ENCODE measurements at places on chromosomes 6 and 20. TPM values are rescaled to one million over a fixed set of nuclear protein-coding genes. Genes with fewer than 3 reads are reported as not detected.
A peak's percentile ranks its signal among the peaks of the same experiment; 100 is the strongest.

- DNase-seq, result no peak
Measured at GRCh38 chr6:40950986-40951698, 87.9 kb downstream of the UNC5CL start.

Gene SNRPB2
- 27.7 TPM for total RNA-seq

DNA sequence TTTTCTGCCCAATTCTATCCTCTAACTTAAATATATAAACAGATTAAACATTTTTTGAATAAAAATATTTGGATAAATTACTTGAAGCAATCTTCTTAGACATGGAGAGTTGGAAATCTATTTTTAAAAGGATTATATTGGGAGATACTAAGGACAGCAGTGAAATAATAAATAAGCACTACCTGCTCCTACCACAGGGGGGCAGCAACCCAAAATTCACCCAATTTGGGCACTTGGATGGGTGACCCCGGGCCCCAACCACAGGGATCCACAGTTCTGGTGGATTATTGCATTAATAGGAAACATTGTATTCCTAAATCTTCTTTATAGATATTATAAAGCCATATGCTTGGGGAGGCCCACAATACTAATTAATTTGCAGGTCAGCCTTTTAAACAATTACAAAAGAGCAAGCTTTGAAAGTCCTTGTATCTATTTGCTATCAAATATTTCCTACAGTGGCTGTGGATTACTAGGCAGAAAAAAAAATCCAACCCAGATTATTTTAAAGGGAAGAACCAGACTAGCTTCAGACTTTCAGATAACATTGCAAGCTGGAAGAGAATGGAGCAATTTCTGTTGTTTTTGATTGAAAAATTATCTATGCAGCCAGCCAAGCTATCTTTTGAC is 66.4 kb upstream of the PDE10A start:
- no peak for DNase-seq

GRCh38 chr6:52426667-52427066 is 6.5 kb downstream of the EFHC1 start:
- no peak for DNase-seq

- DNase-seq, result peak; percentile 38
Measured at GRCh38 chr20:36775826-36776225, 2.3 kb upstream of the DSN1 start.

GRCh38 chr6:88167352-88167937 is 1.3 kb upstream of the CNR1 start:
- DNase-seq, result no peak

- no peak for DNase-seq
Measured at GRCh38 chr6:30935018-30935417, 3.0 kb upstream of the SFTA2 start.

DNA sequence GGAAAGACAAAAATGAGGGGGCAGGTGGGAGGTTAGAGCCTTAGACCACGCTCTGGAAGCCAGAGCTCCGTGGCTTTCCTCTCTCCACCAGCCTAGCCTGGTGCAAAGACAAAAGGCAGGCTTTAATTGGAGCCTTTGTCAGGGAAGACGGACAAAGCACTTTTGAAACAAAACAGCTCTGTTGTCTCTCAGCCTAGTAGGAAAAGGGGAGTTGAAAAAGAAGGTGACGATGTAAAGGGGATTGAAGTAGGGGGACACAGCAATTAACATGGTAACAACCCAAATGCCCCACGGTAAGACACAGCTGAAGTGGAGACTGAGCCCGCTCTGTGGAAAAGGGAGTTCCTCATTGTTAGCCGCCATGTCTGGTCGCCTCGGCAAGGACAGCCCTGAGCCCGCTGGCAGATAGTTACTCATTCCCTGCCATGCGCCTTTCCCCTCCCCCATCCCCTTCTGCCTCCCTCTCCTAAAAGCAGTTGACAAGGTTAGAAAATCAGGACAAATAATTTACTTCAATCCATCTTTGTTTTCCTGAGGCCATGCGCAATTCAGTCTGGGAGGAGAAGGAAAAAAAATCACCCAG is 93.0 kb downstream of the TCP11 start:
- peak; percentile 74 for DNase-seq

- no peak for DNase-seq
Measured at GRCh38 chr6:13573669-13574110, 711 bp upstream of the SIRT5 start.

GRCh38 chr6:92979281-92979680 is 440.1 kb downstream of the EPHA7 start:
- DNase-seq, result no peak

Gene TENT5A
- 35.2 TPM for total RNA-seq

DNA sequence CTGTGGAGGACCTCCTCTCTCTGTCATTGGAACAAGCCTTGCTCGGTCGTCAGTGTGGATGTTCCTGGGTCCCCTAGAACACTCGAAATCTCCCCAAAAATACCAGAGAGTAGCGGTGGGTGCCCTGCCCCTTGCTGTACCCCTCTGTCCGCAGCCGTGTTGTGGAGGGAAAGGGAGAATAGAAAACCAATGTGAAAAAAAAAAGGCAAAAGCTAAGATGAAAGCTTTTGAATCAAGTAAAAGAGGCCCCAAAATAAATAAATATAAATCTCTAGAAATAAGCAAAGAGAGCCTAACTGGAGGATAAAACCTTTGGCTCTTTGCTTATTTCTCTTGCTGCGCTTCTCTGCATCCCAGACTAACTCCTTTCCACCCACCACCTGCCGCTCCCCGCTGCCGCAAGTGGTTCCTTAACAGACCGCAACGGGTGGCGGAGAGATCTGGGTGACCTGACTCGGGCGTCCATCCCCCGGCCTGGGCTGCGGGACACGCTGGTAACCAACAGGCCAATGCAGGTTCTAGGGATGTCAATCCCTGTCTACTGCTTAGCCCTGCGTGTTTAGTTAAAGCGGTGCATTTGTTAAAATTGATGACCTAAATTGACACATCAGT is 110.0 kb downstream of the GPX5 start:
- no peak for DNase-seq

Gene AVP
- total RNA-seq, result not detected

Gene VGLL2
- 38.1 TPM for total RNA-seq

GRCh38 chr6:19472153-19472552 is 365.0 kb upstream of the ID4 start:
- DNase-seq, result no peak

GRCh38 chr6:12001706-12002435 is 10.2 kb upstream of the HIVEP1 start:
- no peak for DNase-seq

DNA sequence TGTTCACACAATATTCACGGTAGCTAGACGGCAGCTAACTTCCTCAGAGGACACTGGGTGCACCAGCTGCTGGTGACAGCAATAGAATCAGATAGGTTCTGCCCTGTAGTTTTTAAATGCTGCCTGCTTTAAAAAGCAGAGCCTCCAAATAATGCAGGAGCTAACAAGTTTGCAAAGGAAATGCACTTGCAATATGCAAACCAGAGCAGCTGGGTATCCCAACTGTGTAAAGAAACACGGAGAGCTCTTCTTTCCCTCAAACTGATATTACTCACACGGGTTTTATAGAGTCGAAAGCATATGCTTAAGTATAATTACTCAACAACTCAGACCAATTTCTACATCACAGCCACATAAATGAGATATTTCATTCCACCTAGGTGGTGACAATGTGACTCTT is 432.7 kb downstream of the TFAP2A start:
- DNase-seq, result no peak

Gene SLCO4A1
- 10.8 TPM for total RNA-seq

DNA sequence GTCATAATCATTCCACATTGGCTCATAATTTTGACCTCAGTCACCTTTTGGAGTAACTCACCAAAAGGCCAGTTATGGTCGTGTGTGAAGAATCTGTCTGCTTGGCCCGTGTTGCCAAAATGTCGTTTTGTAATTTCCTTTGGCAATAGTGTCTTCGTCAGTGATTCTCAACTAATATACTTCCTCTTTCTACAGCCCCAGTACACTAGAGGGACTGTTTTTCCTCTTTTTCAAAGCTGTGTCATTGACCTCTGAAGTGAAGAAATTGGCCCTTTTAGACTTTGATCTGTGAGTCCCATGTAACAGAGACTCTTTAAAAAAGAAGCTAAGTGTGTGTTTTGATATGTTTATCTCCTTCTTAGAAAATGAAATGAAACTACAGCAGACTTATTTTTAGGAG is 5.2 kb downstream of the FOXO3 start:
- DNase-seq, result no peak

DNA sequence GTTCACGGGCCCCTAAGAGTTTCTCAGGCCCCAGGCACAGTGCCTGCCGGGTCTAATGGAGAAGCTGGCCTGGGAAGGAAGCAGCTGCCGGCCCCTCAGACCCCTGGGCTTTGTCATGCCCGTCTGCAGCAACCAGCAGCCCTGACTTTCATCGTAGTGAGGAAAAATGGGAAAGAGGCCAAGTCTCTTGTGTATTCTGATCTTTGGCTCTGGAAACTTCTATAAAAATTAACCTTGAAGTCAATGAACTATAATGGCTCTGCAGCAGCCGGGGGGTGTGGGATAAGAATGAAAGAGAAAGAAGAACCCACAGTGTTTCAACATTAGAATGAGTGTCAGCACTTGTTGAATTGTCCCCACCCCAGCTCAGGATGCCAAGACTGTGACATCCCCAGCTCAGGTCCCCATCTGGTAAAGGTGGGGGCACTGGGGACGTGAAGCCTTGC is 12.9 kb downstream of the TGM2 start:
- no peak for DNase-seq

- no peak for DNase-seq
Measured at GRCh38 chr6:75143191-75143590, 62.7 kb downstream of the COL12A1 start.

DNA sequence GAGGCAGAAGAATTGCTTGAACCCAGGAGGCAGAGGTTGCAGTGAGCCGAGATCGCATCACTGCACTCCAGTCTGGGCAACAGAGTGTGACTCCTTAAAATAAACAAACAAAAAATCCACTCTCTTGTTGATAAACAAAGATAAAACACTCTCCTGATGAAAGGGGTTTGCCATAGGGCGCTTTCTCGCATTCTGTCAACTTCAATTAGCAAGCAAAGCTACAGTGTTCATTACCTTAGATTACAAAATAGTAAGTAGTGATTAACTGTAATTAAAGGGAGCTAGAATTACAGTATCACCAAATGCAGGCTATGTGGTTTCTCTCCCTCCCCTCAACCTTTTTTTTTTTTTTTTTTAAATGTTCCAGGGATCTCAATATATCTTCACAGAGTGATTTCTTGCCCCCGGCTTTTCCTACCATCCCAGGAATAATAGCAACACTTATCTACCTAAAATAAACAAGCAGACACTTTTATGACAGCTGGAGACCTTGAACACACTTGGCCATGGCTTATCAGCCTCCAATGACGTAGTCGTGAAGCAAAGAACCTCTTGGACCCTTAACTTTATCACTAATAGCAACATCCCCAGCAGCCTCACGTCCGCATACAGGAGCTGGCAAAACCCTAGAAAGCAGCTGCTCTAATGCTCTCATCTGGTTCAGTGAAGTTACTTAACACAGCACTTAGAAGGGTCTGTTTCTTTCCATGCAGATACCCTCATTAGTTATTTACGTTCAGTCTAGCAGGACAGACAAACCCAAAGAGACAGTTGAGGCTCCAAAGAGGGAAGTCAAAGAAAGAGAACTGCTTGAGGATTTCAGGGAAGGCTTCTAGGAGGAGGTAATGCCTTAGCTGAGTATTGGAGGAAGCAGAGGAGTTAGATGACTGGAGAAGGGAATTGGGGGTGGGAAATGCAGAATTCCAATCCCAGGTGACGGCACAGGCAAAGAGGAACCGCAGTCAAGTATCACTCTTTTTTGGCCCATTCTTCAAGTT is 37.9 kb upstream of the NEDD9 start:
- no peak for DNase-seq

Gene PHACTR1
- 26.2 TPM for total RNA-seq

DNA sequence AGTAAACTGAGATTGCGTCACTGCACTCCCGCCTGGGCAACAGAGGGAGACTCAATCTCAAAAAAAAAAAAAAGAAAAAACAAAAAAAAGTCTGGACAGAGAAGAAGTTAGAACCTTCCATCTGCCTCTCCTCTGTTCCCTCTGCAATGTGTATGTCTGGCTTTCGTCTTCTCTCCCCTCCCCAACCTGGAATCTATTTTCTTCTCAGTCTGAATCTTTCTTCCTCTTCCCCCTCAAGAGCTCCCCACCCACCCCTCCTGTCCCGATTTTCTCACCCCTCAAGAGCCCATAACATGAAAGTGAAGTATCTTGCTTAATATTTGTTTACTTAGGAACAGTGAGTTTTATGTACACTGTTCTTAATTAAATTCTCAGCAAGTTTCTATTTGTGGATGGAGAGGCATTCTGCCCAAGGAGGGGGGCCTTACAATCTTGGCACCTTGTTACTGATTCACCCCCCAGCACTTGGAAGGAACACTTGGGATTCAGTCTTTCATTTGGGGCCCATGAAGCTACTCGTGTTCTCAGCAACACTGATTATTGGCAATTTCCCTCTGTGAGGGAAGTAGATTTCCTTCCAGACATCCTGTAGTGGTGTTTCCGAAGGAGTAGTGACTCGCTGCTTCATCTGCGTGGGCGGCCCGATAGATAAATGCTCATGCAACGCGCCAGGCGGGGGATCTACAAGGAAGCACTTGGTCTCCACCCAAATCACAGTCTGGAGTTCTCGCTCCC is 69.3 kb upstream of the SRSF6 start:
- DNase-seq, result no peak

DNA sequence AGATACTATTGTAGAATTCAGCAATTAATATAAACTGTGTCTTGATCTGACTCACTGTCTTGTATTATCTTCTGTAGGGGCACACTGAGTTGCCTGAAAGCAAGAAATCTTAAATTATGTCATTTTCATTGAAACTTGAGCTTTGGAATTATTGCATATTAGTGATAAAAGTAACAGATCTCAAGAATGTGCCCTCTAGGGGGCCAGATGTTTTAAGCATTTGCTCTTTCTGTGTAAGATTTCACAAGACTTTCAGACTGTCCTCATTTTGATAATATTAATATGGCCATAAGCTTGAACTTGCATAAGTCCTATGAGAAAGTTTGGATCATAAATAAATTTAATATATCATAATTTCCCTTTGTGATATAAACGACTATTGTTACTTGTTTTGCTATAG is 55.5 kb upstream of the MYO6 start:
- no peak for DNase-seq

DNA sequence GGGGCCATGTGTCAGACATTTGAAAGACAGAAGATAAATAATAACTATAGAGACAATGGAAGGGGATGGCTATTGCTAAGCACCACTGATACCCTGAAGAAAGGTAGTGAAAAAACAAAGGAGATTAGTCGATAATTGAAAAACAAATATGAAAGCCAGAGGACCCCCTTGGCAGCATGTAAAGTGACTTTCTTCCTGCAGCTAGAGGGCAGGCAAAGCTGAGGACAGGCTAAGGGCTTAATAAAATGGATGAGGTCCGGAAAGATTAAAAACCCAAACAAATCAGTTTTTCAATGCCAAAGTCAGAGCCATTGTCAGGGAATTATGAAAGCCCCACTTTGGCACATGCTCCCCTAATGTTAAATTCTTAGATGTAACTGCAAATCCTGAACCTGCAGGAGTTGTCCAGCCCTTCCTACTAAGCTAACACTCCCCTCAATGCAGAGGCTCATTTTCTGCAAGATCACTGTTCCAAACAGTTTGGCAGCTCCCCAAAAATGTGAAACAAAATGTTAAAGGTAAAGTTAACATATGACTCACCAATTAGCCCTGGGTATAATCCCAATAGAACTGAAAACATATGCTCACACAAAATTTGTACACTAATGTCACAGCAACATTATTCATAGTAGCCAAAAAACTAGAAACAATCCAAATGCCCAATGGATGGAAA is 1177.9 kb downstream of the GRIK2 start:
- no peak for DNase-seq

- DNase-seq, result no peak
Measured at GRCh38 chr20:50399917-50400704, 110.1 kb upstream of the PTPN1 start.

GRCh38 chr20:51034988-51035656 is 12.2 kb upstream of the KCNG1 start:
- no peak for DNase-seq

Gene TTLL9
- total RNA-seq, result not detected
